ENCODE measurements at places on chromosomes 16 and 17. TPM values are rescaled to one million over a fixed set of nuclear protein-coding genes. Genes with fewer than 3 reads are reported as not detected.

TRAPPC1 gene
- total RNA-seq, result 67.1 TPM

- peak; percentile 70 for DNase-seq
Observed at GRCh38 chr16:17476414-17477259, 5.9 kb upstream of the XYLT1 start.

DNA sequence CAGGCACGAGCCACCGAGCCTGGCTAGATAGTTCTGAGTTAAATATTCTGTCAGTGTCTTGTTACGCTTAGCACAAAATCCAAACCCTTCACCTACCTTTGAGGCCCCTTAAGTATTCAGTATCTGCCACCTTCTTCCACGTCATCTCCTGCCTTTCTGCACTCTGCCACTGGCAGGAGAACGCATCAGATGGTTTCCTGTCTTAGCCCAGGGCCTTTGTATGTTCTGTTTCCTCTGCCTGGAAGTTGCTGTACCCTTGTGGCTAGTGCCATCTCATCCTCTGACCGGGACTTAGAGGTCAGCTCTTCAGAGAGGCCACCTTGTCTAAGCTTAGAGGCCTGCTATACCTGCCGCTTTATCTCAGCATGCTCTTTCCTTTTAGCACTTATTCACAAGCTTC is 67.5 kb upstream of the LGALS9 start:
- DNase-seq, result no peak

- no peak for DNase-seq
Observed at GRCh38 chr16:84072014-84072413, 29.4 kb upstream of the SLC38A8 start.

GRCh38 chr16:61263400-61263799 is 772.8 kb downstream of the CDH8 start:
- no peak for DNase-seq

DNA sequence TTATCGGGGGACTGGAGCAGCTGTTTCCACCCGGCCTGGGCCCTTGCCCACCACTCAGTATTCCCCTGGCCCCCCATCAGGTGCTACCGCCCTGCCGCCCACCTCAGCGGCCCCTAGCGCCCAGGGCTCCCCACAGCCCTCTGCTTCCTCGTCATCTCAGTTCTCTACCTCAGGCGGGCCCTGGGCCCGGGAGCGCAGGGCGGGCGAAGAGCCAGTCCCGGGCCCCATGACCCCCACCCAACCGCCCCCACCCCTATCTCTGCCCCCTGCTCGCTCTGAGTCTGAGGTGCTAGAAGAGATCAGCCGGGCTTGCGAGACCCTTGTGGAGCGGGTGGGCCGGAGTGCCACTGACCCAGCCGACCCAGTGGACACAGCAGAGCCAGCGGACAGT is 6.1 kb upstream of the TMEM88 start:
- peak; percentile 57 for DNase-seq

- DNase-seq, result no peak
Observed at GRCh38 chr16:79532785-79533184, 67.8 kb downstream of the MAF start.

DNA sequence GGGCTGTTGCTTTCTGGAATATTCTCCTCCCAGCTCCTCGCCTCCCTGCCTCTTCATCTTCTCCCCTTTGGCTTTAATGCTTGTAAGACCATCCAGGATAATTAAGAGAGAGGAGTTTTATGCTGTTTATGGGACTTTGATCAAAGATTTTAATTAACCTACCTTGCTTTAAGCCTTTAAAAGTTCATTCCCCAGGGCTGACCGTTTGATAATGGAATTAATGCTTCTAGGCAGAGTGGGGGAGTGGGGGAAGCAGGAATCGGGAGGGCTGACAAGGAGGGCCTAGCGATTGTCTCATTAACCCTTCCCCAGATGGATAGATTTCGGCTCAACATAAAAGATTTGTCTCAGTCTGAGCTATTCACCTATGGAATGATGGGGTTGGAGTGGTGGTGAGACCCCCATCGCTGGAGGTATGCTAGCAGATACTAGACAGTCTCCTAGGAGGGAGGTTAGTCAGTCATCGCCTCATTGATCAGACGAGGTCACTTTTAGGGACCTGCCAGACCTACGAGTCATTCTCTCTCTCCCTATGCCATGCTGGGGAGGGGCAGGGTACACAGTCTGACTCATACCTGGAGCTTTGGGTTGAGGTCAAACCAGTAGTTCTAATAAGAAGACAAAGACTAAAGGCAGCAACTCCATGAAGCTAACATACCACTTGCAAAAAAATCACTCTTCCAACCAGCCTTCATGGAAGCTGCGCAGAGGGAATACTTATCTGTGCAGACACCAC is 236.6 kb upstream of the NLRP1 start:
- no peak for DNase-seq

DNA sequence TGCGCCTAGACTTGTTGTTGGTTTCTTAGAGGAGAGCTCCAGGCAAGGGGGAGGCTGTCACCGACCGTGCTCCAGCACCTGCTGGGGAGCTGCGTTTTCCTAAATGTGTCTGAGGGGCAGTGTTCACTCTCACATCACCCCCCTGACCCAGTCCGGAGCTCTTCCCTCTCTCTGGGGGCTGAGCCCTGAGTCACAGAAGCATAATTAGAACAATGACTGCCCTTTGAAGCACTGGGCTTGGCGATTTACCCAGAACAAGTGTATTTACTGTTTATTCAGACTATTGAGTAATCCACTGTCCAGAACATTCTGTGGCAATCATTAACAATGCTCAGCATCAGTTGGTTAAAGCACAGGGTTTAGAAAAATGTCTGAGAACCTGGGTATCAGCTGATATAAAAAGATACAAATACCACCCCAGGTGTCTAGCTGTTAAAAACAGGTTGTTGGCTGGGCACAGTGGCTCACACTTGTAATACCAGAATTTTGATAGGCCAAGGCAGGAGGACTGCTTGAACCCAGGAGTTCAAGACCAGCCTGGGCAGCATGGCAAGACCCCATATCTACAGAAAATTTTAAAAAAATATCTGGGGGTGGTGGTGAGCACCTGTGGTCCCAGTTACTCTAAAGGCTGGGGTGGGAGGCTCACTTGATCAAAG is 8.1 kb downstream of the CES4A start:
- DNase-seq, result no peak

Data from pancreas (tissue), 10 donors.